ENCODE measurements at places on chromosomes 5 and 9.

- DNase-seq = no peak
These were observed 36.7 kb upstream of the CCDC112 start for GRCh38 chr5:115333164-115333563.

DNA sequence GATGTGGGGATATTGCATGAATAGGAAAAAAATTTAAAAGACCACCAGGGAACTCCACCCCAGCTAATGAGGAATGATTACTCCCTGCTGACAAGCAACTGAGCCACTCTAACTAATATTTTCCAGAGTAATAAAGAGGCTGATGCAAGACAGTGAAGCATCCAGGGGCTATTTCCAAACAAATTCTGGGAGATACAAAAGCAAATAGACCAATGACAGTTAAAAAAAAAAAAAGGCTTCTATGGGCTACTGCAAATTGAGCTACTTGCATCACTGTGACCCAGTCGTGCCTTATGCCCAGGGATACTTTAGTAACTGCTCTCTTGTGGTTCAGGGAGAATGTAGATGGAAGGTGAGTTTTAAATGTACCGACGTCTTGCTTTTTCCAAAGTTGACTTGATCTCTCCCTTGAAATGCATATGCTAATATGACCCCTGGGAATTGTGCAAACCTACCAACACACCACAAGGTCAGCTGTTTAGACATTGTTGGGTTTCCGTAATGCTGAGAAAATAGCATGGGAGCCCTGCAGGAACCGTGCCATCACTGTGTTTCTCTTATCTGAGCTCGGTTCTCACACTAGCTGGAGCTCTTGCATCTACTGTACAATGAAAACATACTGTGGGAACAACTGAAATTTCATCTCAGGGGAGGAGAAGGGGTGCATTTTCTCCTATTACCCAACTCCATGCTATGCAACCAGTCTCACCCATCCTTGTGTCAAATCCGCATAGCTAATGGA is 250.6 kb upstream of the MAP3K1 start:
- no peak for DNase-seq

GRCh38 chr5:132064140-132064539 is 3.7 kb downstream of the IL3 start:
- peak; percentile 5 for DNase-seq

- DNase-seq = no peak
These were observed 164.7 kb downstream of the TMEM167A start for GRCh38 chr5:82912462-82912861.

DNA sequence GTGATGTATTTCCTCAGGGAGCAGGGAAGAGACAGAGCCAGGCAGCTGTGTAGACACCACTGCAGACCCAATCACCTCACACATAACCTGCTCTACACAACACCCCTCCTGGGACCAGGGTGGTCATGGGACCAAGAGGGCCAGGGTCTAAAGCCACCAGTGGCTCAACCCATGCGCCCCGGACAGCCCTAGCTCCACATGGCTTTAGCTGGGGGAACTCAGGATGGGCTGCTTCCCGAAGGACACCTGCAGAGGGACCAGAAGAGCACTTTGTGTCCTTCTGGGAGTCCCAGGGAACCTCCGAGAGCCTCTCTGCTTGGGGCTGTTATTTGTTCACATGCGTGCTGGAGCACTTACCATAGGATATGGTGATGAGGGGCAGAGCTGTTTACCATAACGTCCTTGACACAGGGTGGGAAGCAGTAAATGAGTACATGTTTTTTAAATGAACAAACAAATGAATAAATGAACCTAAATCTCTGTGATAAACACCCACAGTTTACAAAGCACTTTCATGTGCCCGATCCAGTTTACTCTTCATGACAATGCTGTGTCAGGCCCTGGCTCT is 12.3 kb downstream of the SEPTIN8 start:
- DNase-seq = no peak

DNA sequence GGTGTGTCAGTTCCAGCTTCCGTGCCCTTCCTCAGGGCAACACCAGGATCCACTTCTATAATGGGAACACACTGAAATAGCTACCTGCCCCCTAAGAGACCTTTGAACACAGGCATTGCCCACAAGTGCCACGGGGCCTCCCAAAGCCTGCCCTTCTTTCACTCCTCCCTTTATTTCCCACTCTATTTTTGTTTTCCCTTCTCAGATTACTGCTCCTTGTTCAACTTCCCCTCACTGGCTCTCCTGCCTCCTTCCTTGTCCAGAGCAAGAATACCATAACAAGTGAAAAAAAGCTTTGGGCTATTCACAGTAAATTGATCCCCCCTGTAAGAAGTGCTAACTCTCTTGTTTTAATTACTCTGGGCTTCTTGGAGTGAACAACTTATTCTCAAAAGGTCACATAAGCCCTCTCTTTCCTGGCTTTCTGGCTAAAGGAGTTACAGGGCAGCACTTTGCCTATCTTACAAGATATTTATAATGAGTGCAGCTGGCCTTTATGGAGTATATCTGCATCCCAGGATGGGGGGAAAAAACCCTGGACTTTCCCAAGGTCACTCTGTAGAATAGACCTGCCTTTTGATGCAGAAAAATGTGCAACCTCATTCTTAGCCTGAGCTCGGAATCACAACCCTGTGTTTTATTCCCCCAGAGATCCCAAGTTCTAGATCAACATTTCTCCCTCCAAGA is 11.3 kb downstream of the CTXN3 start:
- no peak for DNase-seq

DNA sequence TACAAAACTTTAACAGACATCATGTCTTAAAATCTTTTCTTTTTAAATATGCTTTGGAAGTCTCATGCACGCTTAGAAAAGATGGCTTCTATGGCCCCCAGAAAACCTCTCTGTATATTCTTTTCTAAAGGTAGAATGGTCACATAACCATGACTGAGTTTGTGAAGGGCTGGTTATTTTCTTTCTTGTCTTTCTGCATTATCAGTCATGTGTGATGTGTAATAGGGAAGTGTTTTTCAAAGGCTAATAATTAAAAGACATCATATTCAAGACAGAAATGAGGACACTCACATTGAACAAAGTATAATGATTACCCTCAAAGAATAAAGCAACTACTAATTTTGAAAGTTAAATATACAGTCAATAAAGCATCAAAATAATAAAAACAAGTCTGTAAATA is 253.4 kb downstream of the TRPM3 start:
- DNase-seq = no peak

GRCh38 chr9:107222020-107222522 is 61.0 kb upstream of the RAD23B start:
- no peak for DNase-seq

- DNase-seq = no peak
These were observed 127.1 kb upstream of the ICE1 start for GRCh38 chr5:5295351-5295750.

- DNase-seq = no peak
These were observed 159.5 kb downstream of the GNA14 start for GRCh38 chr9:77488439-77489126.

DNA sequence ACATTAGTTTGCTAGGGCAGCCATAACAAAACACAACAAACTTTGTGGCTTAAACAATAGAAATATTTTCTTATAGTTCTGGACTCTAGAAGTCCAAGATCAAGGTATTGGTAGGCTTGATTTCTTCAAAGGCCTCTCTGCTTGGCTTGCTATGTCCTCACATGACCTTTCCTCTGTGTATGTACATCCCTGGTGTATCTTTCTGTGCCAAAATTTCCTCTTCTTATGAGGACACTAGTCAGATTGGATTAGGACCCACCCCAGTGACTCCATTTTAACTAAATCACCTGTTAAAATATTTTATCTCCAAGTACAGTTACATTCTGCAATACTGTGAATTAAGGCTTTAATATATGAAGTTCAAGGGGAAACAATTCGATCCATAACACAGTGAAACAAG is 168.9 kb upstream of the CCNH start:
- no peak for DNase-seq

- DNase-seq = no peak
These were observed 2.0 kb downstream of the OR2V2 start for GRCh38 chr5:181149355-181149754.

GRCh38 chr9:91843623-91844148 is 106.3 kb downstream of the ROR2 start:
- DNase-seq = peak; percentile 17

DNA sequence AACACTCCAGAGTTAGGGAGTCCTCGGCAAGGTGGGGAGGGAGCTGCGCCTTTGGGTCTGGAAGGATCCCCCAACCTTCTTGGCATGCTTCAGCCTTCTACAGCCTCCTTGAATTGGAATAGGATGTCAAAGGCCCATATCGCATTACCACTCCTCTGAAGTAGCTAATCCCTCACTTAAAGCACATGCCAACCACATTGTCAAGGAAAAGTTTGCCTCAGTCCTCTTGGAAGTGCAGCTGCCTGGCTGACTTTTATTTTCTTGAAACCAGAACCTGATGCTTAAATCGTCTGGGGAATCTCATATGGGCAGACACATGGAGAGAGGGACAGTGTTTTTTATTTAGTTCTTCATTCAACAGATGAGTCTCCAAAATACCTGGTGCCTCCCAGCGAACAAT is 14.5 kb downstream of the CXCL14 start:
- no peak for DNase-seq

GRCh38 chr5:88287846-88288527 is 19.3 kb upstream of the TMEM161B start:
- no peak for DNase-seq

DNA sequence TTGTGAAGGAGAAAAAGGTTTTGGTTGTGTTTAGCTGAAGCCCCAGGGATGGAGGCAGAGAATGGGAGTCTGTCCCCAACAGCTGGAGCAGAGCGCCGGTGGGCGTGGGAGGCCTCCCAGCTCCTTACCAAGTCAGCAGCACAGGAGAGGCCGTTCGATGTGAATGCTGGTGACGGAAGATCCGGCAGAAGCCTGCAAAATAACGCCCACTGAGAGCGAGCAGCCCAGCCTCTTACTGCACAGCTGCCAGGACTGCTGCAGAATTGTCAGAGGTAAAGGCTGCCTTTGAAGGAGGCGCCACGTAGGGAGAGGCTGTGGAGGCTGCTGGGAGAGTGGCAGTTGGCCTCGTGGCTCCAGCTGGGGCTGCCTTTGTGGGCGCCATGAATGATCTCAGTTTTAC is 26.2 kb downstream of the ANGPTL2 start:
- DNase-seq = no peak

DNA sequence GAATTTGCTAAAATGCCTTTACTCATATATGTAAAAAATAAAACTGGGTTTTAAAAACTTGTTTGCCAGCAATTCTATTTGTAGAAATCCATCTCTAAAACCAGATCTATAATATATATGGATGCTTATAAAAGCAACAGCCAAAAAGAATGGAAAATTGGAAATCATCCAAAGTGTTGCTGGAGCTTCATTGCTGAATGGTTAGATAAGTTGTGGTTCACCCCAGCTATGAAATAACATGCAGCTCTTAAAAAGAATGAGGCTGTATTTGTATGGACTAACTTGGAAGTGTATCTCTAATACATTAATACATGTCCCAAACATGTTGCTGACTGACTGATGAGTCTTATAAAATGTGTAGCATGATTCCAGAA is 76.2 kb downstream of the STK10 start:
- no peak for DNase-seq

DNA sequence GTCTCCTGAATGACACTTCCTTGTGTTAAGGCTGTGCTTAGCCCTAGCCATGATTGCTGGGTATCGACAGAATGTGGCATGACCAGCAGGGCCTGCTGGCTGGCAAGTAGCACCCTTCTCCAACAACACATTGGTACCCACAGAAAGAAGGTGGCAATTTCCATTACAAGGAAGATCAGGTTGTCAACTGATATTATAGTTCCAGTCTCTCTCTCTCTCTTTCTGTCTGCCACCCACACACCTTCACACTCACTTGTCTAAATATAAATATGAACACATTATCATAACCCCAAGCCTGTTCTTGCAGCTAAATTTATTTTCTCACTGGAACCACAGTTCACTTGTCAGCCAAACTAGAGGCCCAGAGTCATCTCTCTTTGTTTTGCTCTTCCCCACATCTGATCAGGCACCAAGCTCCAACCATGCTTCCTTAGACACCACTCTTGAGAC is 408.1 kb upstream of the PIK3R1 start:
- DNase-seq = no peak

- peak; percentile 7 for DNase-seq
These were observed 284.5 kb downstream of the RFX3 start for GRCh38 chr9:3241290-3241689.

GRCh38 chr5:123518111-123518510 is 6.1 kb downstream of the CSNK1G3 start:
- no peak for DNase-seq

Measured in body of pancreas (tissue), 4 donors.